ENCODE measurements at places on chromosomes 12 and 14. TPM values are rescaled to one million over a fixed set of nuclear protein-coding genes. Genes with fewer than 3 reads are reported as not detected.

The RNF212B gene
- total RNA-seq, result not detected

- no peak for DNase-seq
- no peaks in the 10 kb centered on the region for H3K4me1 ChIP-seq
- no peaks in the 10 kb centered on the region for H3K36me3 ChIP-seq
- H3K27me3 ChIP-seq, result no peaks in the 10 kb centered on the region
- no peak overlapping the region for H3K4me3 ChIP-seq
- H3K27ac ChIP-seq, result no peak overlapping the region
Measured at GRCh38 chr12:66901138-66901932, 222.5 kb upstream of the GRIP1 start.

The CLEC9A gene
- total RNA-seq, result 0.47 TPM

- no peaks in the 10 kb centered on the region for H3K27me3 ChIP-seq
- peak overlapping the region; percentile 19 for H3K27ac ChIP-seq
- DNase-seq, result no peak
- no peak overlapping the region for H3K4me3 ChIP-seq
Measured at GRCh38 chr14:61563880-61564617, 131.3 kb upstream of the HIF1A start.

DNA sequence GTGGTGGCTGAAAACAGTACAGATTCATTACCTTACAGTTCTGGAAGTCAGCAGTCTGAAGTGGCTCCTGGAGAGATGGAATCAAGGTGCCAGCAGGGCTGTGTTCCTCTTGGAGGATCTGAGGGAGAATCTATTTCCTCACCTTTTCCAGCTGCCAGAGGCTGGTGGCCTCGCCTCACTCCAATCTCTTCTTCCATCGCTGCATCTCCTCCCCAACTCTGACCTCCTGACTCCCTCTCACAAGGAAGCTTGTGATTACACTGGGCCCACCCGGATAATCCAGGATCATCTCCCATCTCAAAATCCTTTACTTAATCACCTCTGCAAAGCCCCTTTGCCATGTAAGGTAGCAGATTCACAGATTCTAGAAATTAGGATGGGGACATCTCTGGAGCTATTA is 11.4 kb upstream of the NCOR2 start:
- H3K4me1 ChIP-seq, result no peaks in the 10 kb centered on the region
- H3K27ac ChIP-seq, result no peak overlapping the region
- H3K4me3 ChIP-seq, result no peak overlapping the region
- H3K27me3 ChIP-seq, result no peaks in the 10 kb centered on the region
- no peaks in the 10 kb centered on the region for H3K36me3 ChIP-seq
- no peak for DNase-seq

The PDE6H gene
- total RNA-seq, result not detected

- no peak overlapping the region for H3K27ac ChIP-seq
- DNase-seq, result no peak
- no peaks in the 10 kb centered on the region for H3K36me3 ChIP-seq
Measured at GRCh38 chr14:104741108-104741802, 11.7 kb upstream of the SIVA1 start.

GRCh38 chr12:132672678-132673077 is 14.5 kb downstream of the POLE start:
- no peak for DNase-seq
- H3K36me3 ChIP-seq, result no peaks in the 10 kb centered on the region
- no peak overlapping the region for H3K4me3 ChIP-seq
- no peak overlapping the region for H3K27ac ChIP-seq
- no peaks in the 10 kb centered on the region for H3K4me1 ChIP-seq
- H3K27me3 ChIP-seq, result no peaks in the 10 kb centered on the region

DNA sequence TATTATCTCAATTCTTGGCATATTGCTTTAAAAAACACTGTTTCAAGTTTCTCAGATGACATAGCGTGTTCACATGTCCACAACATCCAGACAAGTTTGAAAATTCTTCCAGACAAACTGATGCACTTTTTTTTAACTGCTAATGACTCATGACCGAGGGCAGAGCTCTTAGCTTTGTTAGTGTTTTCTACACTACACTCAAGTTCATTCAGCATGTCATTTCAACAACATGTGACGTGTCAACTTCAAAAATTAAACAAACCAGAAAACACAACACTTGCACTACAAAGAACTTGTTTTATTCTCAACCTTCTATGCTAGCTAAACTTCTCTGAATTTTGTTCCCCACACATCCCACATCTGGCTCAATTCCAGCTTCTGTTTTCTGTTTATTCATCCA is 1186.3 kb upstream of the FLRT2 start:
- no peaks in the 10 kb centered on the region for H3K36me3 ChIP-seq
- H3K4me3 ChIP-seq, result no peak overlapping the region
- no peak for DNase-seq

- DNase-seq, result no peak
- H3K27ac ChIP-seq, result no peak overlapping the region
- no peaks in the 10 kb centered on the region for H3K27me3 ChIP-seq
- no peak overlapping the region for H3K4me3 ChIP-seq
- no peaks in the 10 kb centered on the region for H3K36me3 ChIP-seq
Measured at GRCh38 chr12:78149459-78149858, 318.8 kb downstream of the NAV3 start.

The CLEC6A gene
- total RNA-seq, result not detected
